ENCODE measurements at places on chromosomes 5 and 9.

DNA sequence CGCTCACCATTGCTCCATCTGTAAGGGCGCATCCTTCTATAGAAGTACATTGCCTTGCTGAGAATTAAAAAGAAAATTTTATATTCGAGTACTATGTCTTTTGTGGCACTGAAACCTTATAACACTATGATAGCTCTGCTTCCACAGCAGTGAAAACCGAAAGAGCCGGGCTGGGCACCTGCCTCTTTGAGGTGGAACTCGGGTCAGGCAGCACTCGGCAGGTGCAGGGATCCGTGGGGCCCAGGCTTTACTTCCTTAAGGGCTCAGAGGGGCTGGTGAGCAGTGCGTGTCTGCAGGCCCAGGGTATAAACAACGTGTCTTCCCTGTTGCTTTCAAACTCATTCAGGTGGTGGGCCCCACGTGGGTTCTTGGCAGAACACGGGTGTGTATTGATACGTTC is 69.9 kb downstream of the OTULIN start:
- DNase-seq, result no peak

DNA sequence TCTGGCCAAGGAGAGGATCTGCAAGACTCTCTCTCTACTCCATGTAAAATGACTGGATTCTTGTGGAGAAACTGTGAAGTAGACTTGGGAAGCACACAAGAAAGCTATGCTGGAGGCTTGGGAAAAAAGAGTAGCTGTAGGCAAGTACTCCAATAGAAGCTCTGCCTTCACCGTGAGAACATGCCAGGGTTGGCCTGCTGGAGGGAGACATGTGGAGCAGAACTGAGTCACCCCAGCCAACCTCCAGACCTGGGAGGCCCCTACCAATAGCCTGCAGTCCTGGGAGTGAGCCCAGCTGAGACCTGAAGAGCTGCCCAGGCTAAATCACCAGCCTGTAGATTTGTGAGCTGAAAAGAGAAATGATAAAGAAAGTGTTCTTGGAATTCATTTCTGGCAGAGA is 66.6 kb downstream of the DEPDC1B start:
- DNase-seq, result no peak

DNA sequence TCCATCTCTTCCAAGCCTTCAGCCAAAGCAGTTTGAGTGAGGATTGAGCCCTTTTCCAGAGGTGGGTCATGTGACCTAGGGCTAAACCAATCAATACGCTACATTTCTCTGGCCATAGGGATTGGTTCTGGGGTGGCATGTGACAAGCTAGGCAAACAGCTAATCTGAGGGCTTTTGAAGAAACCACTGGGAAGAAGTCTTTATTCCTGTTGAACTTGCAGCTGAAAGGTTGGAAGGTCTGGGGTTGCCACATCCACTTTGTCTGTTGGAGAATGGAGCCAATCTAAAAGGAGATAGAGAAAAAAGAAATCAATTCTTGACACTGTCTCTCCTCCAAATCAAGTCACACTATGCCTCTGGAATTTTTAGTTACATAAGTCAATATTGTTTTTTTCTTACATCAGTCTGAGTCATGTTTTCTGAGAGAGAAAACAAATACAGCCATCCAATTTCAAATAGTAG is 637.8 kb upstream of the WWC1 start:
- DNase-seq, result no peak

DNA sequence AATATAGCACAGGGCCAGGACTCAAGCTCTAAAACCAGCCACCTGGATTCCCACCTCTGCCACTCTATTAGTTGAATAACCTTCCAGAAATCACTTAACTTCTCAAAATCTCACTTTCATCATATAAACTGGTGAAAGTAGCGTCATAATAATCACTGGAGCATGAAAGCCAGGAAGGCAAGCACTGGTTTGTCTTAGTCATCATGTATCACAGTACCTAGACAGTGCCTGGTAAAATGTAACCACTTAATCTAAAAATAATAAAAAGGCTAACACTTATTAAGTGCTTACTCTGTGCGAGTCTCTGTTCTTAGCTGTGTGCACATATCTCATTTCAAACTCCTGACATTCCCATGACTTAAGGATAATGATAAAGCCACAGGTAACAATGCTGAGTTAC is 109.4 kb downstream of the ASTN2 start:
- DNase-seq, result no peak

GRCh38 chr9:72984226-72984947 is 31.5 kb upstream of the ALDH1A1 start:
- DNase-seq, result no peak

GRCh38 chr5:8525819-8526218 is 656.9 kb downstream of the MTRR start:
- DNase-seq, result no peak

DNA sequence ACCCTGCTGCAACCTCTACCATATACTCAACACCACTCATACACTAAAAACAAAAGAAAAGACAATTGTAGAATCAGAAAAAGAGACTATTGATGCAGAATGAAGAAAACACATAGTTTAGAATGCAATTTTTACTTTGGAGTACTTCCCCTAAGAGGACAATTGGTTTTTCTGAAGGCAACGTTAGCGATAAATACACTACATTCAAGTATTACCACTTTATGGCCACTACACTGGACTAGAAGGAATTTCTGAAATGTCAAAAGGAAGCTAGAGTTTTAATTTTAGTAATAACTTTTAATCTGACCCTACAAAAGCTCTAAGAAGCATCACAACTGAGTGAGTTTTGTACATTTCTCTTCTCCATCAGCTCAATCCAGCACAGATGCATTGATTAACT is 24.7 kb downstream of the PUM3 start:
- DNase-seq, result no peak

- DNase-seq, result no peak
These were observed 24.4 kb upstream of the ELL2 start for GRCh38 chr5:95986001-95986400.

DNA sequence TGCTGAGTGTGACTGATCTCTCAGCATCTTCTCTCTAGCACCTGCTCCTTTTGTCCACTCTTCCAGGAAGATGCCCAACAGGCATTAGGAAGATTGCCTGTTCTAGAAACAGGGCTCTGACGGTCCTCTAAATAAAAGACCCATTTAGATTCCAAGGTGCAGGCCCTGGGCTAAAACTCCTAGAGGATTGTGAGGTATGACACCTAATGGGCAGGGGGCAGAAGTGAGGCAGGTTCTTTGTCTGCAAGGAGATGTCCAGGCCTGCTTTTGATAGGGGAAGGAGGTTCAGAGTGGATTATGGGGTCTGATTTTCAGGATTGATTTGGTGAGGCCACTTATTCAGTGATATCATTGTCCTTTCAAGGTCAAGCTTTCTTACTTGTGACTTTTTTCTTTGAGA is 140.8 kb upstream of the TRPC7 start:
- no peak for DNase-seq

DNA sequence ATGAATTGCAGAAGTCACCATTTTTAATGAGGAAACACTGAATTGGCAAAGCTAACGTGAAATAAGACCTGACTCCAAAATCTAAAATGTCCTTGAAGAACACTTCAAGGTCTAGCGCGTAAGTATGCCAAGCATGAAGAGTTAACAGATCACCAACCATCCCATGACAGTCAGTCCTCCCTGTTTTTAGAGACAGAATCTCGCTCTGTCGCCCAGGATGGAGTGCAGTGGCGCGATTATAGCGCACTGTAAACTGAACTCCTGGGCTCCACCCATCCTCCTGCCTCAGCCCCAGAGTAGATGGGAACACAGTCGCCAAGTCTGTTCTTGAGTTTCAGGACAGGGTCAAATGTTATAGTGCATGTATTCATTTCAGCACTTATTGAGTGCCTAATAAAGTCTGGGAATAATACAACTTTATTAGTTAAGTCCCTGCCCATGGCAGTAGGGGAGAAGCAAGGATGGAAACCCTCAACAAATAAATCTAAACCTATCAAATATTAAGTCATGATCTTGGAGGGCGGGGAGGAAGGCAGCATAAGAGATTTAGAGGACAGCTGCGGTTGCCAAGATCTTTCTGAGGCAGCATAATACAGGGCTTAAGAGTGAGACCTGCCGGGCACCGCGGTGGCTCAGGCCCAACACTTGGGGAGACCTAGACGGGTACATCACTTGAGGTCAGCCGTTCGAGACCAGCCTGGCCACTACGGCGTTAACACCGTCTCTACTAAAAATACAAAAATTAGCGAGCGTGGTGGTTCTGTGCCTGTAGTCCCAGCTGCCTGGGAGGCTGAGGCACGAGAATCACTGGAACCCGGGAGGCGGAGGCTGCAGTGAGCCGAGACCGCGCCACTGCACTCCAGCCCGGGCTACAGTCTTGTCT is 1.1 kb downstream of the ATPSCKMT start:
- DNase-seq, result no peak

DNA sequence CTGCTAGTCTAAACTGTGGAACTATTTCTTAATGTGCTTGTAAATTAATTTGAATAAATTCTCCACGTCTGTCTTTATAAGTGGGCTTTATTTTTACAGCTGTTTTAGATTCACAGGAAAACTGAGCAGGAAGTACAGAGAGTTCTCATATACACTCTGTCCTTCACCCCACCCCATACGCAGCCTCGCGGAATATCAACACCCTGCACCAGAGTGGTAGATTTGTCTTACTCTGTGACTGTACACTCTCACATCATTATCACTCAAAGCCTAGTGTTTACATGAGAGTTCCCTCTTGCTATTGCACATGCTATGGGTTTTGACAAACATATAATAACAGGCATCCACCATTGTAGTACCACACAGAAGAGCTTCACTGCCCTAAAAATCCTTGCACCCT is 179.7 kb upstream of the DAB2 start:
- DNase-seq, result no peak

DNA sequence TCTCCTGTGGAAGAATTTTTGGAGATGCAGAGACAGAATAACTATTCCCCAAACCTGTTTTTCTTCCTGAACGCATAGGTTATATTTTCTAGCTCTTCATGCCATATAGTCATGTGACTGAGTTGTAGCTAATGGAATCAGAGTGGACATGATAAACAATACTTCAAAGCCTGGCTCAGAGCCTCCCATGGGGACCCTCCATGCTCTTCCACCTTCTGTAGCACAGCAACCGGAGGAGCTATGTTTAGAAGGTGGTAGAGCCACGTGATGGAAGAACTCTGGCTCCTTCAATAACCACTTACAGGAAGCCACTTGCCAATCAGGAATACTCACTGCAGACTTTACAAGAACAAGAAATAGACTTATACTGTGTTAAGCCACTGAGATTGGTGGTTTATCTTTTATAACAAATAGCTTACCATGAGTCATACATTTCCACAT is 39.2 kb downstream of the NADK2 start:
- no peak for DNase-seq

GRCh38 chr5:35880156-35880555 is 23.5 kb downstream of the IL7R start:
- DNase-seq, result no peak

DNA sequence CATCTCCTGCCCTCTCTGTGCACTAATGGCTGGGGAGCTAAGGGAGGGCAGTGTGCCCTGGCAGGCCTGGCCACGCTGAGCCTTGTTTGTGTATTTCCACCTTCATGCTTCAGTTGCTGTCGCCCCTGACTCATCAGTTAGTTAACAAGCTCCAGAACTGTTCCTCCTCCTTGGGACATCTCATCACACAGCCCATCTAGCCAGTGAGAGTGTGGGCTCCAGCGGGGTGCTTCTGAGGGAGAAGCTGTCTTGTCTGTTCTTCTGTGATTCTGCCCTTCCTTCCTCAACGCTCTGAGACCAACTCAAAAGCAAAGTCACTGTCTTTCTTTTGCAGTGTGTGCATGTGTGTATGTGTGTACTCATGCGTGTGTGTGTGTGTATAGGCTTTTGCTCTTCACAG is 58.3 kb upstream of the CPEB4 start:
- no peak for DNase-seq

GRCh38 chr9:16442622-16443021 is 427.8 kb downstream of the BNC2 start:
- DNase-seq, result peak; percentile 6

- no peak for DNase-seq
These were observed 7.6 kb downstream of the CTNNAL1 start for GRCh38 chr9:109005678-109006077.

DNA sequence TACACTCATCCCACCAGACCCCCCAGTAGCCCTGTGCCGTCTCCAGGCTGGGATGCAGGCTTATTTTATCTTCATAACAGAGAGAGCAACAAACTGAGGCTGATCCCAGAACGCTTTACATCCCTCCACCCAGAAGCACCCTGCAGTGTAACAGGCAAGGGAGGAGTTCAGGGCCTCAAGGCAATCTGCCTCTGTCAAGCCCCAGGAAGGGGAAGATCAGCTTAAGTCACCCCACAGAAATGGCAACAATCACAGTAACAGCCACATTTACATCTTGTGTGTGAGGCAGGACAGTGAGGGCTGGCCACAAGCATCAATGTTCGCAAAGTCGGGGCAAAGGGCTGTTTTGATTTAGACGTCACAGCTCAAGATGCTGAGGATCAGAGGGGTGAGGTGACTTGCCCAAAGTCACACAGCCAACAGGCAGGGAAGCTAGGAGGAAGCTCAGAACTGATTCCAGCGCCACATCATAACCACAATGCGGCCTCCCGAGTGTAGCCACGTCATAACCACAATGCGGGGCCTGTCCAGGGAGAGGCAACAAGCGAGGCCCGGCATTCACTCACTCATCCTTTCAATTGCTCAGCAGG is 14.4 kb downstream of the STK10 start:
- no peak for DNase-seq

DNA sequence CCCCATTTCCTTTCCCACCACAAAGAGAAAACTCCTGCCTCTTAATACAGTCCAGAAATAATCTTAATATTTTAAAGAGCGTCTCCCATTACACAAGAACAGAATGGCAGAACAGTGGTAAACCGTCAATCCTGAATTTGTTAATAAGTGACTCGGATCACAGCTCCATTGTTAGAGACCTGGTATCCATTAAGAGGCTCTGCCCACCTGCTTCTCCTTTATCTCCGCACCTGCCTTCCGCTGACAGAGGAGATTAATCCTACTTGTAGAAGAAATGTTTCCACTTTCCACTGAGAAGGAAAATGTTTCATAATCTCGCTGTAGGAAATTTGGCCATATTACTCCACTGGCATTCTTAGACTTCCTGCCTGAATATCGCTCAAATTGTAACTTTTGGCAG is 1493.2 kb downstream of the MAT2B start:
- no peak for DNase-seq

GRCh38 chr9:85729882-85730281 is 11.9 kb downstream of the AGTPBP1 start:
- DNase-seq, result no peak

GRCh38 chr9:113492343-113493202 is 29.0 kb downstream of the RGS3 start:
- DNase-seq, result no peak

DNA sequence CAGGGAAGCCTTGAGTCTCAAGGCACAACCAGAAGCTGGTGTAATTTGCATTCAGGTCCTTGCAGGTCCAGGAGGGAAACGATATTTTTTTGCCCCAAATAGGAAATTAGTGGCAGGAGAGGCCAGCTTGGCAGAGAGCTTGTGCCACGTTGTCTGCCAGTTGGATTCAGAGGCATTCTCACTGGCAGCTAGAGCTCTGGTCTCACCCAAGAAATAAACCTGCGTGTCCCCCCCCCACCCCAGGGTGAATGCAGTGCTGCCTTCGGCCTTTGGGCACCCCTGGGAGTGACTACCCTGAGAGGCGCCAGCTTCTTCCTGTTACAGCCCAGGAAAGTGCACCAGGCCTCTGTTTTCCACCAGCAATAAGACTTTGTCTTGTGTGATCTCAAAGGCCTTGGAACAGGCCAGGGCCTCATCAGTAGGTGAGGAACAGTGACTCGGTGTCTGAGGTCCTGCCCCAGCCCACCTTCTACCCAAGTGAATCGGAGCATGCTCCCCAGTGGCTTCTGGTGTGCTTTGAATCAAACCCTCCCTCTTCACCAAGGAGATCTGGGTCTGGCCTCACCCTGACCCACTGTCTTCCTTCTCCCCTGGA is 68.4 kb downstream of the HSPA4 start:
- DNase-seq, result no peak

GRCh38 chr9:109411798-109412352 is 86.2 kb downstream of the PTPN3 start:
- DNase-seq, result peak; percentile 18

Data from HTR-8/SVneo (cell line).